ENCODE measurements at places on chromosomes 12 and 14. TPM values are rescaled to one million over a fixed set of nuclear protein-coding genes. Genes with fewer than 3 reads are reported as not detected.

- DNase-seq, result peak; percentile 85
Observed at GRCh38 chr14:49594347-49595091, 4.2 kb upstream of the LRR1 start.

DNA sequence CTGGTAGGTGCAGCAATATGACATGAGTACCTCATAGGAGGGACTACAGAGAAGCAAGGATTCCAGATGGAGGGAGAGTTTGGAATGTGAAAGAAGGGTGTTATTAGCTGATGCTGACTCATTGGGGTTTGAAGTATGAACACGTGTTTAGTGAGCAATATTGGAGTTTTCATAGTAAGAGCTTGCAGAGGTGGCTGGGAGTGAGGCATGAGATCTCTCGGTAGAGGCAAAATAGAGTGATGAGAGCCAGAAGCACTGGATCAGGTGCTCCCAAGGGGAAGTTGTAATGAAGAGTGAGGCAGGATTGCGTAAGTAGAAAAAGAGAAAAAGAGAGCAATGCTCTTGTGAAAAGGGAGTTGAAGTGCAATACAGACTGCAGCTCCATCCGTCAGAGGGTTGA is 42.1 kb downstream of the MGST1 start:
- no peak for DNase-seq

DNA sequence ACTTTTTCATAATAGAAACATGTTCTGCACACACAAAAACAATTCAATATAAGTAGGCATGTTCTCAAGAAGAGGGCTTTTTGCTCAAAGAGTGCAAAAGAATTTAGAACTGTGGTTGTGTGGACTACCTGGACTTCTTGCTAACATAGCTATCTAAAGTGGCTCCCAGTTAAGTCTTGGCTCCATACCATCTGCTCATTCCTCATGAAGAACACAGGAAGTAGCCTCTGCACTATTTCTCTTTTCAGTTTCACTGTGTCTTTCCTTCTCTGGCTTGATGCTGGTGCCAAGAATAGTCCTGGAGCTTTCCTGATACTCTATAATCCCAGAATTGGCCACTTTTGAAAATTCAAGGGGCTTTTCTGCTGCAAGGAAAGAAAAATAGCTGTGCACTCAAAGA is 127.4 kb downstream of the CCER1 start:
- no peak for DNase-seq

- peak; percentile 53 for DNase-seq
Observed at GRCh38 chr12:110317911-110318310, 36.9 kb downstream of the ATP2A2 start.

DNA sequence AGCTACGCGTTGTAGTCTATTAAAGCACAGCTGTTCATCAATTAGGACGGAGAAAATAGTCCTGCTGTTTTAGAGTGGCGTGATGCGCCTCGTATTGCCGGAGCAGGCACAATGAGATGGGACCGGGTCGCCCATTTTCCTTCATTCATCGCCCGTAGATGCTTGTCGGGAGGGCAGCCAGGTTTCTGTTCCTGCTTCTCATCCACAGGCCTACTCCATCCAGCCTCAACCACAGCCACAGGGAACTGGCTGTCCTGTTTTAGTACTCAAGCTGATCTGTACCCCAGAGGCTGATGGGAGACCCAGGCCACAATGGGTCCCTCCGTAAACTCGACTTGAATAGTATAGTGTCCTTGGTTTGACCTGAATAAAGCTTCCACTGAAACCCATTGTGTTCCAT is 264.0 kb downstream of the VRK1 start:
- DNase-seq, result peak; percentile 10

DNA sequence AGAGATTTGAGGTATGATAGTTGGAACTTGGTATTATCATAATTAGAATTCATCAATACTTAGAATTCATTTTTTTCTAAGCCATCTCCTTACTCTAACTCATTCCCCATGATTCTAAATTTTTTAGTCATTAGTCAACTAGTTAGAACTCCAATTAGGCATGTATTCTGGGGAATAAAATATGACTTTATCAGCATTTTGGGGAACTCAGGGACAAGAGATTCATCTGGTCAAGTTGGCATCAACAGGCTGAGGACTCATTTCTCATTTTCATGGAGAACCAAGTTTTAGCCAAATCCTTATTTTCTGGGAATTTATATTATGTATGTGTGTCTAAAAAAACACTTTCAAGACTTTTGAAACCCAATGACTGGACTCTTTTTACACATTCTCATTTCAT is 29.2 kb downstream of the DIP2B start:
- DNase-seq, result no peak

DNA sequence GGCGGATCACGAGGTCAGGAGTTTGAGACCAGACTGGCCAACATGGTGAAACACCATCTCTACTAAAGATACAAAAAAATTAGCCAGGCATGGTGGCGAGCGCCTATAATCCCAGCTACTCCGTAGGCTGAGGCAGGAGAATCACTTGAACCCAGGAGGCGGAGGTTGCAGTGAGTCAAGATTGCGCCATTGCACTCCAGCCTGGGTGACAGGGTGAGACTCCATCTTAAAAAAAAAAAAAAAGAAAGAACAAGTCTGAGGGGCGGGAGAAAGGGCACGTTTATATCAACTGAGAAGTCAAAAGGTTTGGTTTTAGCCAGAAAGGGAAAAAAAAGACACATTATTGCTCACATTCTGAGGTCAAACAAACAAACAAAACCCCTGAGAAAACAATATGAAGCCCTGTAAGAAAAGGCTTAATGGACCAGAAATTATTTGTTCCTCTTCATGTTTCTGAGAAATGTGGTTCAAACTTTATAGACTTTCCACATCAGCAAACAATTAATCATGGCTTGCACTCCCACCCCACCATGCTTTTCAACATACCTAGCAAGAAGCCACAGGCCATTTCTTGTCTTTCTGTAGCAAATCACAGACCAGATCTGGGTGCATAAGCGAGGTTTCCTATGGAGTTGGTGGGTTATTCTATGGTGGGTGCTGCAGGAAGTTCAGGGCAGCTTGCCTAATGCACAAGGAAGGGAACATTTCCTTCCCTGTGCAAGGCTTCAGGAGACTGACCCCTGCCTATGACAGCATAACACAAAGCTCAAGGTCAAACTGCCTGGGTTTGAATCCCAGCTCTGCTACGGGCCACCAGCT is 80.1 kb downstream of the SSPN start:
- DNase-seq, result no peak

GRCh38 chr12:12384571-12385340 is 27.9 kb downstream of the BORCS5 start:
- no peak for DNase-seq

DNA sequence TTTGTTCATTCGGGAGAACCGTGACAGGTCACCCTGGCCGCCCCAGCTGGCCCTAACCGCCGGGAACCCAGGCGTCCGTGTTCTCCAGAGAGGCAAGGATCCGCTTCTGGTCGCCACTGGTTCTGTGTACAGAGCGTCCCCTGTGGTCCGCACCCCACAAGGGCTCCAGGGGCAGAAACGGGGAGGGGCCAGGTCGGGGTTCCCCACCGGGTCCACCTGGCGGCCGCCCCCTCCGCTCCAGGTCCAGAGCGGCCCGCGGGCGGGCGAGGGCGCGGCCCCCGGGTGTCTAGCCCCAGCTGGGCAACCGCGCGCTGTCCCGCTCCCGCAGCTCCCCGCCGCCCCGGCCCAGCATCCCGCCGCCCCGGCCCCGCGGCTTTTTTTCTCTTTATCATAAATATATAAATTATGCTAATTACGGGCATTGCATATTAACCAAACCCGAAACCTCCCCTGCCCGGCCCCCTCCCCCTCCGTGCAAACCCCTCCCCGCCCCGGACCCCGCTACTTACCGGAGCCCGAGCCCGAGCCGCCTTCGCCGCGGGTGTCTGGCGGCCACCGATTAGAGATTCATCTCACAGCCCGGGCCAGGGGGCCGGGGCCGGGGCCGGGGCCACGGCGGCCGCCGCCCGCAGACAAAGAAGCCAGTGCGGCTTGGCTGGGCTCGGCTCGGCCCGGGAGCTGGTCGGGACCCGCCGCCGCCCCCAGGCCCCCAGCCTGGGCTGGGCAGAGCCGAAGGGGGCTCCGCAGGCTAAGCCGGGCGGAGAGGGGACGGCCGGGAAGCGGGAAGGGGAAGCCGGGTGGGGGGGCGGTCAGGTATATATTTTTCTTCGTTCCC is 512 bp downstream of the POU6F1 start:
- peak; percentile 55 for DNase-seq

- DNase-seq, result no peak
Observed at GRCh38 chr14:68393259-68393658, 399.6 kb downstream of the ZFP36L1 start.

DNA sequence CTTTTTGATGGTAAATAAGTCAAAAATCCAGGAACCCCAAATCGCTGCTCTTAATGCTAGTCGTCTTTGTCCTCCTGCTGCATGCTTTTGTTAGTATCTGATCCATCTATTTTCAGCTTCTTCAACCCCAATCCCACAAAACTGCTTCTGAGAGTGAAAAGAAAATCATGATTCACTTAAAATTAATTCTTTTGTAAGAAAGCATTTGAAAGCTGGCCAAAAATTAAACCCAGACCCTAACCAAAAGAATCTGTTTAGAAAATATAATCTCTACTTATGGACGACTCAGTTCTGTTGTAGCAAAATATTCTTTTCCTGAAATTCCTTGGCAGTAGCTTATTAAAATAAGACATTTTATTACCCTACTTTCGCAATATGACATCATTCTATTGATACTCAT is 443.6 kb upstream of the SYT1 start:
- DNase-seq, result no peak

GRCh38 chr12:102300824-102301461 is 103.3 kb upstream of the PMCH start:
- DNase-seq, result no peak

DNA sequence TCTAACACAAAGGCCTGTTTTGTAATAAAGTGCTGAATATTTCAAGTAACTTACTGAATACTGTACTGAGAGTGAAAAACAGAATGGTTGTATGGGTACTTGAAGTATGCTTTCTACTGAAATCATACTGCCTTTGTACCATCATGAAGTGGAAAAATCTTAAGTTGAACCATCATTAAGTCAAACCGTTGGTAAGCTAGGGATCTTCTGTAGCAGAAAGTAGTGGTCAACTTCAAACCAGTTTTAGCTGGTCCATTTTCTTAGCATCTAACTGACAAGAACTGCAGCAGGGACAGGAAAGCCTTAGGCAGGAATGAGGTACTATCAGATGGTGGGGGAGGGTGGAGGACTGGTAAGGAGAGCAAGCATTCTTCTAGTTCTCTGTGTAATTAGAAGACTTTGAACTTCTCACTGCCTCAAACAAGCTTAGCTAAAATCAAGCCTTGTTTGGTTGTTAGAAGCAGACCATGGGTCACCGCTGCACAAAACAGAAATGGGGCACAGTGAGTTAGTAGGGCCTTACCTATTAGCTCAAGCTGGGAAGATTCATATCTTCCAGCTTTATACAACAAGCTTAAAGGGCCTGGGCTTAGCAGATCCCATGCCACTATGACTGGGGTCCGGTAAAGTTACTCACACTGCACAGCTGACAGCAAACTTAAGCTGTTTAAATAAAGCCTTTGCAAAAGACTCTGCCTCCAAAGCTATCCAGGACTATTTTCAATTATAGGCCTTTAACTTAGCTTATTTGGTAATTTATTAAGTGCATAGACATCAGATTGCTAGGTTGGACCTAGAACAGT is 73.8 kb downstream of the ACADS start:
- DNase-seq, result no peak

- DNase-seq, result no peak
Observed at GRCh38 chr12:132302466-132303358, 26.7 kb downstream of the GALNT9 start.

DNA sequence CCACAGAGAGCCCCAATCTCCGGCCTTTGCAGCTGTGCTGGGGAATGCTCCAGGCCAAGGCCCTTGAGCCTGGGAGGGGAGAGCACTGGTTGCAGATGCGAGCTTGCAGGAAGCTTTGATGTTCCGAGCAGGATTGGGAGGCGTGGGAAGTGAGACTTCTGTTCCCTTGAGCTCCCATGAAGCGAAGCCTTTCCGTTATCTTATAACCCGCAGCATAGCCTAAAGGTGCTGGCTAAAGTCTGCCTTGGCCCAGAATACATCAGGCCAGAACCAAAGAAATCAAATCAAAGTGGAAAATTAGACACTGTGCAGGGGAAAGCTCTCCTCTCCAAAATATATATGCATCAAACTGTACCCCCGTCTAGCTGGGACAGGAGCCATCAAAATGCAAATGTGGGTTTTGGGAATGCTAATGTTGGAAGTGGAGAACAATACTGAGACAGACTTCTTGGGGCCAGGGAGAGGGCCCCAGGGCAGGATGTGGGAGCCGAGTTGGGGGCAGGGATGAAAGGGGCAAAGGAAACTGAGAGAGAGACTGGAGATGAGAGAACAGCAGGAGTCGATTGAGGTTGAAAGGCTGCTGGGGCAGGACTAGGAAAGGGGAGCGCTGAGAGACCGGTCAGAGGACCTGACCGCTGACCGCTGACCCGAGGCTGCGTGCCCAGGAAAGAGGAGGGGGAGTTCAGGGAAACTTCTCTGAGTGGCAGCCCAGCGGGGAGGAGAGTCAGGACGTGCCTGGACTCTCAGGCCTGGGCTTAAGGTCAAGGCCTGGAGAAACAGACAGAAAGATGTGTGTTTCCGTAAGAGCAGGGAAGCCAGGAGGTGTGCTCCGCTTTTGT is 152.2 kb upstream of the PARP11 start:
- DNase-seq, result peak; percentile 57

GRCh38 chr12:15355766-15356165 is 33.5 kb downstream of the PTPRO start:
- DNase-seq, result no peak

- DNase-seq, result no peak
Observed at GRCh38 chr14:99681101-99681831, 2.8 kb upstream of the CYP46A1 start.

DNA sequence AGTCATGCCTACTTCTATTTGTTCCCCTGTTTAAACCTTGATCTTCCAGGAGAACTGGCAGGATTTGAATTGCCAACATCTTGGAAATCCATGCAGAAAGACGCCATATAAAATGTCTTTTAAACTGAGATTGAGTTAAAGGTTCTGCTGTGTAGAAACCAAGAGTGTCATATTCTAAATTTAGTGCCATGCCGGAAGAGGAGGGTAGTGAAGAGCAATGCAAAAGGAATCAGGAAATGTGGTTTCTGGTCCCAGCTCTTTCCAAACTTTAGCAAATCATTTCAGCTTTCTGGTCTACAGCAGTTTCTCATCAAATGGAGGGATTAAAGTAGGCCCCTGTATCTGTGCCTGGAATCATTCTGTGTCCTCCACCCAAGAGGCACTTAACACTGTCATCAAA is 85.7 kb downstream of the BTG1 start:
- DNase-seq, result no peak

GRCh38 chr12:125544960-125545359 is 479.7 kb downstream of the AACS start:
- DNase-seq, result no peak

DNA sequence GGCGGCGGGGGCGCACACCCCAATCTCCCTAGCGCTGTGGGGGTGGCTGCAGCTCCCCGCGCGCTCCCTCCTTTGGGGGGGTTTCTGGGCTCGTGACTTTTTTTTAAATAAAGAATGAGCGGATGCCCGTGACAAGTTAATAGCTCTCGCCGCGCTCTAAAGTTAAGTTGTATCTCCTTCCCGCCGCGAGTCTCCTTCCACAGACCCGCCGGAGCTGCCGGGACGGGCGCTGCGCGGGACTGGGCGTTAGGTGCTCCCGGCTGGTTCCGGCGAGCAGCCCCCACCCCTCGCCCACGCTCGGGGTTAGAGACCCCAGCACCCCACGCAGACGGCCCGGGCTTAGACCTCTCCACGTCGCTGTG is 82.6 kb upstream of the HMGA2 start:
- no peak for DNase-seq

LMNTD1 gene
- not detected for total RNA-seq

CEBPE gene
- not detected for total RNA-seq

CLEC2A gene
- total RNA-seq, result not detected

NPFF gene
- total RNA-seq, result not detected

NOPCHAP1 gene
- total RNA-seq, result 11.7 TPM

KCNC2 gene
- total RNA-seq, result not detected
